Stimulated activated CD8-positive, alpha-beta memory T cell treated with anti-CD3 and anti-CD28 coated beads, Interleukin-7, amount 100 ng/mL, for 48 hours (primary cell): ENCODE measurements at places on chromosomes 3 and 15.

- no peak for DNase-seq
Observed at GRCh38 chr3:42106646-42107045, 15.5 kb downstream of the TRAK1 start.

DNA sequence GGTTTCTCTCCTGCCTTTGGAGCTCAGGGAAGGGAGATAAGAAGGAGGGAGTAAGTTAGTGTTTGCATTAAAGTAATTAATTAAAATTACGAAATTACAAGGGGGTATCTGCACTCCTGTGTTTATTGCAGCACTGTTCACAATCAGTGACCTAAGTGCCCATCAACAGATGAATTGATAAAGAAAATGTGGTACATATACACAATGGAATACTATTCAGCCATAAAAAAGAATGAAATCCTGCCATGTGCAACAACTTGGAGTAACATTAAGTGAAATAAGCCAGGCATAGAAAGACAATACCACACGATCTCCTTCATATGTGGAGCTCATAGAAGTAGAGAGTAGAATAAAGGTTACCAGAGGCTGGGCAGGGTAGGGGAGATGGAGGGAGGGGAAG, 202.0 kb downstream of the SHQ1 start:
- DNase-seq = no peak

GRCh38 chr3:46429671-46430070, 22.6 kb downstream of the CCRL2 start:
- no peak for DNase-seq

DNA sequence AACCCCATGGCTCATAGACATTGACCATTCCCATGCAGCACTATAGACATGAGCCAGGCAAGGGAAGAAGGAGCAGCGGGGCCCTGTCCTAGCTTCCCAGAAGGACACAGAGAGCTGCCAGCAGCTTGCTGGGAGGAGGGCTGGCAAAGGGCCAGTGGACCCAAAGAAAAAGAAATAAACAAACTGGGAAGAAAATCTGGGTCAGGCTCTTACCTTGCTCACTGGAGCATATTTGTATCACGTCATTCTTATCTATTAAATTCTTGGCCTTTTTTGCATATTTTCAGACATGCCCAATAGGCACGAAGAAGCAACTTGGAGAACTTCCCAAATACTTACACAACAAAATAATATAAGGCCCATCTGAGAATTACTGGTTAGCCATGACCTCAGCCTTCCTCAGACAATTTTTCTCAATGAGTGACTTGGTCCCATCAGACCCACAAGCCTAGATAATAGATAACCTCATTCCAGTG, 28.4 kb downstream of the RASGRP1 start:
- DNase-seq = no peak

DNA sequence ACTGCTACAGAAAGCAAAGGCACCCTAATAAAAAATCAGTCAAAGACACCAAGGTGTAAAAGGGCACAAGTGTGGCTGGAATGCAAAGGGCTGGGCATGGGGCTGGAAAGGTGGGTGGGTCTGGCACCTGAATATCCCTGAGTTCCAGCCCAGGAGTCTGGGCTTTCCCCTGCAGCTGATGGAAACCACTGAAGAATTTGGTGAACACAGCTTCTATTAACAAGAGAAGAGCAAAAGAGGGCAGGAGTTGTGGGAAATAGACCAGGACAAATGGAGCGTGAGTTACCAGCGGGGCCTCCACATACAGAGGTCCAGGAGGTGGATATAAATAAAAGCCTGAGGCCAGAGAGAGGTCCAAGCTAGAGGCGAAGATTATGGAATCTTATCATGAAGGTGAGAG, 45.1 kb upstream of the TPM1 start:
- DNase-seq = no peak

DNA sequence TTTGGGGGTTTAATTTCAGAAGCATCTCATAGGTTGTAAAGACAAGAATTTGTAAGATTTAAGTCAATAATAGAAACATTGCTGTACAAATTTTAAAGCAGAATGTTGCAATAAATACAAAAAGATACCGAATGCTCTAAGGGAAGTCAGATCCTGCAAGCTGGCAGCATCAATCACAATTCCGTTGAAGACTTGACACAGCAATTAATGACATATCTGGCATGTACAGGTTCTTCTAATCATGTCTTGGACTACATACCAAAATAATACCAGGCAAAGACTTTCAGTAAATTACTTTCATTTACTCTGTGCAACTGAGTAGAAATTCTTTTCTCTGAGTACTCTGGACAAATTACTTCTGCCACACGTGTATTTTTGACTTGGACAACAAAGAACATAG, 54.0 kb upstream of the CDIN1 start:
- DNase-seq = no peak

DNA sequence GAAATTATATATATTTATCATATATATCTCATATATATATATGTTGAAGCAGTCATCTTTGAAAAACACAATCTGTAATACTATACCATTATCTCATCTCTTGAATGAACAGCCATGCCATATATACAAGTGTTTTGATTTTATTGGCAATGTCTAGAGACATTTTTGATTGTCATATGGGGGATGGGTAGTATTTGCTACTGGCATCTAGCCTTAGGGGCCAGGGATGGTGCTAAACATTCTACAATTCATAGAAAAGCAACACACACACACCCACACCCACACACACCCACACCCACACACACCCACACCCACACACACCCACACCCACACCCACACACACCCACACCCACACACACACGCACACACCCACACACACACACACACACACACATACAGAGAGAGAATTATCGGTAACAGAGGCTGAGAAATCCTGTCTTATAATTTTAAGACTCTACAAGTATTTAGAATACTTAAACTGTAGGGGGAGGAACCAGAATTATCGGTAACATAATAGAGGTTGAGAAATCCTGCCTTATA, 11.1 kb upstream of the PIK3R4 start:
- DNase-seq = no peak

DNA sequence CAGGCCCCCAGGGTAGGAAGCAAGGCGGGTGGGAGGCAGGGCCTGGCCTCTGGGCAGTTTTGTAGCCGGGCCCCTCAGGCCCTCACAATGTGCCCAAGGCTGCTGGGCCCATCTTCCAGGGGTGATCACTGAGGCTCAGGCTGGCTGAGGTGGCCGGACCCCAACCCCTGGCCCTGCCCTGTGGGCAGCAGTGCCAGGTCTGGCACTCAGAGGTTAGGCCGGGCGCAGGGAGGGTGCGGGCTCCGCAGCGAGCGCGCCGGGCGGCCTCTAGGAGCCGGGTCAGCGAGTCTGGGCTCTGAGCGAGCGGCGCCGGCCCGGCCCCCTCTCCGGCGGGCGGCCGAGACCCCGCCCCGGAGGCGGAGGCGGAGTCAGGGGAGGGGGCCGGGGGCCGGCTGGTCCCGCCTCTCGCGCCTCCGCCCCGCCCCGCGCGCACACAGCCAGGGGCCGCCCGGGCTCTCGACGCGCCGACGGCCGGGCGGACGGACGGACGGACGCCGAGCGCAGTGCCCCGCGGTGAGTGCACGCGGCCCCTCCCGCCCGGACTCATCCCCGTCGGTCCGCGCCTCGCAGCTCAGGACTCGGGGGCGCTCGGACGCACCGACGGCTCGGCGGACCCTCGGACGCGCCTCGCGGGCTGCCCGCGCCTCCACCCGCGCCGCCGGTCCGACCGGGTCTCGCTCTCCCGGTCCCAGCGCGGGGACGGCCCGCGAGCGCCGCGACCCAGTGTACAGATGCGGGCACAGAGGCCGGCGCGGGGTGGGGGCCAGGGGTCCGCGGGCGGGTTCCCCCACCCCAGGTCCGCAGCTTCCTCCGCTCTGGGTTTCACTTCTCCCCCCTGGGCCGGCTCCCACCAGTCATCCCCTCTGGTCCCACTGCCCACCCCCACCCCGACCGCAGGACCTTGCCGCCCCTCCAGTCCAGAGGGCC, at the start of gene FBLN2:
TSS of gene FBLN2 (plus strand) at position 430 of the 927 bp plus-strand sequence. CDS start 21,231 bp downstream, outside the sequence.
- DNase-seq = no peak

DNA sequence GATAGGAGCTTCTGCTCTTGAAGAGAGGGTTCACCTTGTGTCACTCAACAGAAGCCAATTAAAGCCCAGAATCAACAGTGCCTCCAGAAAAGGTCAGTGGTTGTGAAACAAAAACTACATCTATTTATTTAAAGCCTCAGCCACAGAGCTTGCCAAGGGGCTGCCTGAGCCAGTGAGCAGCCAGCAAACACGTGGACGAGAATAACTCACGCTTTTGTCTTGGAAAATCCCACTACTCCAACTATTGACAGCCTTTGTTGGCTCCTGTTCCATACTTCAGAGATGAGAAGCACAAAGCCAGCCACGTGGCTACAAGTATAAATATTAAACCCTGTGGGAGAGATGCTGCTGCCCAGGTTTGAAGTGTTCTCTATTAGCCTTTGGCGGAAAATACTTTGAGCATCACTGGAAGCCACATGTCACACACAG, 10.3 kb downstream of the GPR156 start:
- no peak for DNase-seq

DNA sequence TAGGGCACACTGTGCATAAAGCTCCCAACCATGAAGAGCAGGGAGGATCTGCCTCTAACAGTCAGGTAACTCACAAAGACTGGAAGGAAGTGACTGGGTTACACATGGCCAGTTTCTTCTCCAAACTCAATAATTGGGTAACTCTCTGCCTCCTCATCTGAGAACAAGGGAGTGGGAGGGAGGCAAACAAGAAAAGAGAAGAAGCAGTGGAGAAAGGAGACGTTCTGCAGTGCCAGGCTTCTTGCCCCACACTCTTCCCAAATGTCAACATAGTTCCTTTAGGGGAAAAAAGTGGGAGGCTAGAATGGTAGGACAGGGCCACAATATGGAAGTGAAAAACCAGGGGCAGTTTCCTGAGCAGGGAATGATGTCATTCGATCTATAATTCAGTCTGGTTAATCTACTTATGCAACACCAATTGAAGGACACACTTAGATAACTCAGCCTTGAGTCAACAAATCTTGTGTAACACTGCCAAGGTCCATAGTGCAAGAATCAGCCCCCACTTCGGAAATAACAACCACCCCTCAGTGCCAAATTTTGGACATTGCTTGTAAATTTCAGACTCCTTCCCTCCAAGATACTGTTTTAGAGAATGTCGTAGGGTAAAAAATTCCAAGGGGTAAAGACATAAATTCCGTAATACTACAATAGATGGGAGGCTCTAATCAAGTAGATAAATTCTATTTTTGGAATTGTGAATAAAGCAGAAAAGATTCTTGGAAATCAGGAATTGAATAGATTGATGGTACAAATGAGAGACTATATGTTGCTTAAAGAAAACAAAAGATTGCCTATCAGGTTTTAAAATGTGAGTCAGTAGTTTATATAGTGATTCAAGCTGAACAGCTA, 143.0 kb downstream of the LPP start:
- DNase-seq = no peak

DNA sequence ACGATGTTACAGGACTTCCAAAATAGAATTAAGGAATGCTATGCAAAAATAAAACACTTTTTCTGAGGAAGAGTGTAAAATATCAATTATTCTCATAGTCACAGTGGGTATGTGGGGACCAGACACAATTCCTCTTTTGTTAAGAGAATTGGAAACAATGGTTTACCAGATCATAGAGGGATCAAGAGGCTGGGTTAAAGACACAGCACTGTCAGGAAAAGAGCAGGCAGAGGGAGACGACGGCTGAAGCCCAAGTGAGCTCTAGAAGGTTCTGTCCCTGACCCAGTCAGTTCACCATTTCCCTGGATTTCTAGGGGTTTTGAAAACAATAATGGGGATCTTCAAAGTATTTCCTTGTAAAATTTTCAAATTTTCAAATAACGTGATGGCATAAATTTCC, 54.0 kb upstream of the POLR2M start:
- DNase-seq = no peak

DNA sequence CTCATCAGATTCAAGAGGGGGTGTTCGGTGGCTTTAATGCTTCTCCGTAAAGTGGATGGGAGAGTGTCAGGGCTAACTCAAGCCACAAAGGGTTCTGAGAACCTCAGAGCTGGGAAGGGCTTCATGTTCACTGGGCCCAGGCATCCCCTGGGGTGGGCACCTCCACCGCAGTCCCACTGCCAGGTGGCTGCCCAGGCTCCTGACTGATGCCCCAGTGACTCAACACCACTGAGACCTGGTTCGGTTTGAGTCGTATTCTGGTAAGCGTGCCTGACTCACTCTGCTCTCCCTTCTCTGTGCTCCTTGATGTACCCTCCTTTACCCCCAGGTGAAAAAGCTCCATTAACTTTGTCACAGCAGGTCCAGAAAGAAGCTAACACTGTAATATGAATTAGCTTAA, 304.6 kb downstream of the RPLP1 start:
- DNase-seq = peak; percentile 81

DNA sequence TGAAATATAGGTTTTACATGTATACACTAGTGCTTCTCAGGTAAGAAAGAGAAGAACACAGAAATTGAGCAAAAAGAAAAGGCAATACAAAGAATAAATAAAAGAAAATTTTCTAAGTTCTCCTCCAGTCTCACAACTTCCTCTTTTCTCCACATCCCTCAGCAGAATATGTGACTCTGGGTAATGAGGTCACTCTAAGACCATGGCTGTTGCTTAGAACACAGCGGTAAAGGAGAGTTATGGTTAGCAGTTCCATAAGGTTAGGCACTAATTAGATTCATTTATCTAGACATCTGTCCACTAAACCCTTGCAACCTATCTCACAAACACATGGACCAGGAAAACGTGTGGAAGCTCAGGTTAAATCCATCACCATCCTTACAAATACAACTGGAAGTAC, 47.9 kb downstream of the IGSF11 start:
- no peak for DNase-seq

GRCh38 chr15:67897646-67898339, 57.9 kb upstream of the RNU6-1 start:
- DNase-seq = no peak

GRCh38 chr3:141152130-141152529, 79.5 kb upstream of the PXYLP1 start:
- DNase-seq = no peak

GRCh38 chr3:13122081-13123012, 49.1 kb upstream of the IQSEC1 start:
- DNase-seq = no peak

- DNase-seq = no peak
Observed at GRCh38 chr3:121800906-121801305, 34.0 kb downstream of the IQCB1 start.

GRCh38 chr15:100520132-100520921, 8.4 kb downstream of the CERS3 start:
- no peak for DNase-seq

GRCh38 chr15:71385026-71385425, 269.8 kb downstream of the THSD4 start:
- DNase-seq = no peak

- DNase-seq = no peak
Observed at GRCh38 chr3:99686955-99687612, 48.7 kb downstream of the COL8A1 start.

DNA sequence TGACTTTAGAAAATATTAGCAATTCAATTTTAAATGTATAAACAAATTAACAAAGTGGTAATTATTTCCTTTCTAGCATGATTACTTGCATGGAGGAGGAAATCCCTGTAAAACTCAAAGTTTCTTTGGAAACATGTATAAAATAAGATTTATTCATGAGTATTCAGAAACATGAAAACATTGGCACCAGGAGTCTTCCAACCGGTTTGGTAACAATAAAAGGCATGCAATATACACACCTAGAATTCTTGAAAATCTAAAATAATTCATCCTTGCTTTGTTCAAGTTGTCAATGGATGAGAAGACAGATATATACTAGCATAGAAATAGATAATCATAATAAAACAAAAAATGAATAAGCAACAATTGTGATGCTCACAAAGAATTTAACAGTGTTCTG, 76.4 kb downstream of the ZPLD1 start:
- no peak for DNase-seq

GRCh38 chr15:98776607-98777281, 128.4 kb downstream of the IGF1R start:
- DNase-seq = peak; percentile 15

- no peak for DNase-seq
Observed at GRCh38 chr15:30924353-30924752, 20.6 kb downstream of the FAN1 start.
